ENCODE measurements at places on chromosomes 2 and 18.

GRCh38 chr2:237514474-237515130, 27.6 kb downstream of the MLPH start:
- DNase-seq = no peak

DNA sequence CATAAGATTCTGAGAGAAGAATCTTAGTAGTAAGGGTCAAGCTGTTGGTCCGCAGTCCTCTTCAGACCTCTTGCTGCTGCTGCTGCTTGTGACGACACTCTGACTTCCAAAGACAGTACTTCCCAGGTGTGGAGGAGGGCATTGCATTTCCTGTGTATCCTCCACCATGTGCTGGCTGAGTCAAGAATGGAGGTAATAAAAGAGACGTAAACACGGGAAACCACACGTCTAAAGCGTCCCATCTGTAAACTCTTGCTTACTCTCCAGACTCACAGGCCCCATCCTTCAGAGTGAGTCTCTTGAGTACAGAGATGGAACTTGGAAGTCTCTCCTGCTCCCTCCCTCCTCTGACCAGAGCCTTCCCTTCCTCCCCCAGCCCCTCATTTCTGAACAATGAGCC, 25.6 kb downstream of the KLHL29 start:
- no peak for DNase-seq

- DNase-seq = no peak
Measured at GRCh38 chr2:78260861-78261260, 738.7 kb upstream of the LRRTM4 start.

DNA sequence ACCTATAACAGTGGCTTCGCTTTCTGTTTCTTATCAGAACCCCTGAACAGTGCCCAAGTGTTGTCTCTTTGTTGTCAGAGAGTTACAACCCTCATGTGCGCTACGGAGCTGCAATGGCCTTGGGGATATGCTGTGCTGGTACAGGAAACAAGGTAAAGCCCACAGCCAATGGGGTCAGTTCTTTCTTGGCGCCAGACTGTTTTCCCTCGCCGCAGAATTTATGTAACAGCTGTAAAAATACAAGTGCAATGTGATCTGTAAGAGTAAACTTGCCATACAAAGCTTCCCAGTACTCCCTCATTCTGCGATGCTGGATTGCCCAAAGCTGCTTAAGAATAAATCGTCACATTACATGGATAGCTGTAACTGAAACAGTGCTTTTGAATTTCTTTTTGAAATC, 13.9 kb upstream of the HTR2B start:
- no peak for DNase-seq

- no peak for DNase-seq
Measured at GRCh38 chr2:203918839-203919238, 17.7 kb upstream of the ICOS start.

DNA sequence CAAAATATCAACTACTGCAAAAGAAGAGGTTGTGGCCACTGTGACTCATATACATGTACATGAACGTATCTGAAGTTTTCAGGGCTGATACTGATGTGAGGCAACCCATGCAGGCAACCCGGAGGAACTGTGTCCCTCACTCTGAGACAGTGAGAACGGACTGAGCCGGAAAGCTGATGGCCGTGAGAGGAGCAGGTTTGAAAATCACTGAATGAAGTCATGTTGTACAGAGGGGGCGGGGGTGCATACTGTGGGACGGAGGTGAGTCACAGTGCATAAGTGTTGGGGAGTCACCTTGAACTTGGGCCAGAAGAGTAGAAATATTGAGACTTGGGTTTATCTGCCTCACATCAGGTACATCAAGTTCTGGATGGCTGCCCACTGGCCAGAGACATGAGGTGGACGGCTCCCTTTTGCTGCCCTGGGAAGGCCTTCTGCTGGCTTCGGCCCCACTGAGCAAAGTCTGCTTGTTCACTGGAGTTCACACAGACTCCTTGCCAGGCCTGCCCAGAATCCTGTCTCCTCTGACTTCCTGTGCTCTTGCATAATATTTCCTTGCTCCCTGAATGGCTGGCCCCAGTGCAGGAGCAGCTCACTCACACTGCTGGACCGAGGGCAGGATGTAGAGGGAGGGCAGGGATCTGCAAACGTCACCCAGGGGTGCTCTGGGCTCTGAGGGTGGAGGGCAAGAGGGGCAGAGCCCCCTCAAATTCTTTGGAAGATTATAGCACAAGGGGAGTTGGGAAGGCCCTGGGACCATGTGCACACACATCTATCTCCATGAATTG, 18.1 kb downstream of the EPAS1 start:
- no peak for DNase-seq

DNA sequence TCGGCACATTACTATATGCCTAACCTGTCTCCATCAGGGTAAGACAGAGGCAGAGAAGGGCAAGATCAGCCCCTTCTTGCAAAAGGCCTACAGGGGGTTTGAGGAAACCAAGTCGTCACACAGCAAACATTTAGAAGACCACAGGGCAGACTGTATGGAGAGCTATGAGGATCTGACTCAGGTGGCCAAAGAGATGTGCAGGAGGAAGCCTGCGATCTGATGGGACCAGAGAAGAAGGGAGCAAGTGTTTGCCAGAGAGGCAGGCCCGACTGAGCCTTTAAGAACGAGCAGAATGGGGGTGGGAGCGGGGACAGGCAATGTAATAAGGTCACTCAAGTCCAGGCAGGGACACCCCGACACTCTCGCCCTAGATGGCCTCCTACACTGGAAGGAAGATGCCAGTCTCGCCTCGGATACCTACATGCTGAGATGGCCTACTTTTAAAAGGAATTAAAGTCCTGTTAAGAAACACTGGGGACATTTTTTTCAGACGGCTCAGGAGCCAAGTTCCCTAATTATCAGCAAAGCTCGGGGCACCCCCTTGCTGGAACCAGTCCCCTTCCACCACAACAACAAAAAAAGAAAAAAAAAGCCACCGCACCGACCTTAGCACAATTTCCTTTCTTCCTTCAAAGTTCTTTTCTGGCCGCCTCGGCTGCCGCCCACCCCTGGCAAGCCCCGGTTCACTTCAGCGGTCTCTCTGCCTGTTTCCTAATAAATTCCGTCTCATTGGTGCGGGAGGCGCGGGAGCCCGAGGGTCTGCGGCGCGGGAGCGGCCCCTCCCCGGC, 1.5 kb downstream of the SFXN5 start:
- DNase-seq = no peak

- DNase-seq = no peak
Measured at GRCh38 chr2:160479269-160479668, 14.3 kb downstream of the RBMS1 start.

GRCh38 chr2:27245116-27245515, 17.7 kb downstream of the SLC30A3 start:
- no peak for DNase-seq

- no peak for DNase-seq
Measured at GRCh38 chr2:69556008-69556407, 87.5 kb downstream of the AAK1 start.

DNA sequence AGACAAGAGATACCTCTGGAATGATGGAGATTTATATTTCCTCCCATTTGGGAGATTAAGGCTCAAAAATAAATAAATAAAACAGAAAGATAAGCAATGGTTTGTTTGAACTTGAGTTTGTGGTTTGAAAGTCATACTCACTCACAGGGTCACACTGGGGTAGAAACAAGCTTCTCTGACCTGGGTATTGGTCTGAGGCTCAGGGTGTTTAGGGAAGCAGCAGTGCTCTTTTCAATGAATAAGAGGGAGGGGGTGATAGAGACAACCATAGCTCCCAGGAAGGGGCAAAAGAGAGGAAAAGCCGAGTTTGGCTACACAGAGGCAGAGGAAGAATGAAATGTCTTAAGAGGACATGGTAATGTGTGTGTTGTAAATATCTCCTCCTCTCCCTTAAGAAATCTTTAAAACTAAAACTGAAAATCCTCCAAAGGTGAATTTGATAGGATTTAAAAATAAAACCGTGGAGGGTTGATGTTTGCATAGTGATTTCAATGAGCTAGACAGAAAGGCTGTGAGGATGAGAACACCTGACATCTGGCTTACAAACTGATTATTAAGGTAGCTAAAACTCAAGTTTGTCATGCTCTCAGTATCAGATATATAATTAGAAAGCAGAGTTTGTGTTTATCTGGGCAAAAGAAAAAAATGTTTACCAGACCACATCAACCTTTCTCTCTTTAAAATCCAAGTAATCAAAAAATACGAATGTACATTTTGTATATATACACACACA, 159.9 kb upstream of the TMEFF2 start:
- DNase-seq = no peak

DNA sequence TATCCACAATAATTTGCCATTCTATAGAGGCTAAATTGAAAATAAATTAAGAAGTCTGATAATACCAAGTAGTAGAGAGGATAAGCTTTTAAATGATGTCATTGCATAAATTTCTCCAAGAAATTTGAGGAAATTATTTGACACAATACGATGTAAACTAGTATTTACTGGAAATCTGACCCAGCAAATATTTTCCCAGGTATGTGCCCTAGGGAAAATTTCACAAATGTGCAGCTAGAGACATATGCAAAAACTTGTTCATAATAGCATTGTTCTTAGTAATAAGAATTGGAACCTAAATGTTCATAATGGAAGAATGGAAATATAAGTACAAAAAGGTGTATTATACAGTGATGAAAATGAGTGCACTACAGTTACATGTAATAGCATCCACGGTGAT, 888.8 kb upstream of the SOX11 start:
- DNase-seq = no peak

- DNase-seq = no peak
Measured at GRCh38 chr2:15263976-15264685, 297.0 kb downstream of the NBAS start.

GRCh38 chr2:170024721-170025120, 153.2 kb upstream of the MYO3B start:
- no peak for DNase-seq

- DNase-seq = no peak
Measured at GRCh38 chr2:223217373-223217772, 165.4 kb downstream of the KCNE4 start.

GRCh38 chr2:55144922-55145820, 86.9 kb downstream of the CLHC1 start:
- no peak for DNase-seq

DNA sequence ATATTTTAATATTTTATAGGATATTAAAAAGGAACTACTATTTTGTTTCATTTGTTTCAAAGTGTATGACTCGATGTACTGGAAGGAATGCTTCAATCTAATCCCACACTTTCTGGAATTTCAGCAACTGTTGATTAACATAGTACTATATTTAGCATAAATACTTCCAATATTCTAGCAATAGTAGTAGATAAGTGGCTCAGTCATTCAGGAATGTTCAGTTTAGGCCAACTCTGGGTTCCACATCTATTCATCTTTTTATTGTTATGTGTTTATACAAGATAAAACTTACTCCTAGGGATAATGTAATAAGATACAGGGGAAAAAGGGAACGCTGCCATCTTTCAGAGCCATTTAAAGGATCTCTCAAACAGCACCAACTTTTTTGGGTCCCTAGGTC, 22.3 kb upstream of the ORC2 start:
- no peak for DNase-seq

Measured in NCI-H524 (cell line).